ENCODE measurements at places on chromosomes 12 and 14. TPM values are rescaled to one million over a fixed set of nuclear protein-coding genes. Genes with fewer than 3 reads are reported as not detected.

DNA sequence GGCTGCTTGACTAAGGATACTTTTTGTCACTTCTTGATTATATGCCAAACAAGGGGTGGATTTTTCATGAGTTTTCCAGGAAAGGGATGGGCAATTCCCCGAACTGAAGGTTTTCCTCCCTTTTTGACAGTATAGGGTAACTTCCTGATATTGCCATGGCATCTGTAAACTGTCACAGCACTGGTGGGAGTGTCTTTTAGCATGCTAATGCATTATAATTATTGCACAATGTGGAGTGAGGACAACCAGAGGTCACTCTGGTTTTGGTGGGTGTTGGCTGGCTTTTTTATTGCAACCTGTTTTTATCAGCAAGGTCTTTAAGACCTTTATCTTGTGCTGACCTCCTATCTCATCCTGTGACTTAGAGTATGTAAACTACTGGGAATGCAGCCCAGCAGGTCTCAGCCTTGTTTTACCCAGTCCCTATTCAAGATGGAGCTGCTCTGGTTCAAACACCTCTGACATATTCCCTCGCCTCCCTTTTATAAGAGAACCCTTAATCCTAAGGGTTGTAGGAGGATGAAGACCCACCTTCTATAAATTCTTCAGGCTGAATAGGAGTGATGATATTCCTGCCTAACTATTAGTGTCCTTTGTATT is 471.2 kb downstream of the ATP23 start:
- DNase-seq, result no peak

DNA sequence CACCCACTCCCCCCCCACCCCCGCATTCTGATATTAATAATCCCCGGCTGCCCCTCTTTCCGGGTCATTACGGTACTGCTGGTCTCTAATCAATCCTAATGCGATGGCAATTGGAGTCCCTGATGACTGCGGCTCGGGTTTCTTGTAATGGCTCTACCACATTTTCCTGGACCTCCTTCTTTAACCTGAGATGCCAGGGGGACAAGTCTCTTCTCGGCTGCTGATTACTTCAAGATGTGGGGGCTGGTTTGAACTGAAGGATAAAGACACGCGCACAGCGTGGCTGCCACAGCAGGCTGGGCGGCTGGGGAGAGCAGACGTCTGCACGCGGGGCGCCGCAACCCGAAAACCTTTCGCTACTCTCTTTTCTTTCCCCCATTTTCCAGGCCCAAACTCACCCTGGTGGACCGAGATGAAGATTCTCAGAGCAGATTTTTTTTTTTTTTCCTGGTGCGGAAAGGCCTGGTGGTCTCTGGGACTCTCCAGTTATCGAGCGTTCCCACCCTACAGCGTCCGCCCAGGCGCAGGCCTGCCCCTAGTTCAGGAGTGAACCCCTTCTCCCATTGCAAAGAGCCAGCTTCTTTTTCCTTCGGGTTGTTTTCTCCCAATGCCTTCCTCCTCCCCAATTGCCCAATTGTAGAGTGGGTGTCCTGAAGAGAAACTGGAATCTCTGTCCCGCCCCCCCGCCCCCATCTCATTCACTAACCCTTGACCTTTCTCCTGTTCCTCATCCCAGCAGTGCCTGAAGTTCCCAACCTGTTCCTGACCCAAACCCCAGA is 6.0 kb upstream of the SIX1 start:
- no peak for DNase-seq

ADSS1 gene
- total RNA-seq, result 5.5 TPM

DNA sequence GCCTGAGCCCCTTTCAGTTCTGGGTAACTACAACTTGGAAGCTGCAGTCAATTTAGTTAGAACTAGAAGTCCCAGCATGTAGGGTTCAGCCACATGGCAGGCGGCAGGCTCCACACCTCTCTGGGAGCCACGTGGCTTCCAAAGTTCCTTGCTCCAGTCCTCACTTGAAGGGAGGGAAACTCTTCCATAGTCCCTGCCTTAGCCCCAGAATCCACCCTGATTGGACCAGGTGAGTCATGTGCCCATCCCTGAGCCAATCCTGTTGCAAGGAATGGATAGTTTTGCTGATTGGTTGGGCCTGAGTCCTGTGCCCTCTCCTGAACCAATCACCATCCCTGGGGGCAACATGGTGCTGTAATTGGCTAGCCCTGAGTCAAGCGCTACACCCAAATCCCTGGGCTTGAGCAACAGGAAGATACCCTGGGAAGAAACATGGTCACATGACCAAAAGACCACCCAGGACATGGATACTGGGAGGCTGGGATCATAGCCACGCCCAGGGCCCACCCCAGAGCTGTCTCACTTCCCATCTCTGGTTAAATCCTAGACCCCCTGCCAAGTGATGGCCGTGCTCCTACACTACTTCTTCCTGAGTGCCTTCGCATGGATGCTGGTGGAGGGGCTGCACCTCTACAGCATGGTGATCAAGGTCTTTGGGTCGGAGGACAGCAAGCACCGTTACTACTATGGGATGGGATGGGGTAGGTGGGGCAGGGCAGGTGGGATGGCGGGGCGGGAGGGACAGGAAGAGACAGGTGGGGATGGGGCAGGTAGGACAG is 154.7 kb downstream of the ADGRD1 start:
- DNase-seq, result no peak

DNA sequence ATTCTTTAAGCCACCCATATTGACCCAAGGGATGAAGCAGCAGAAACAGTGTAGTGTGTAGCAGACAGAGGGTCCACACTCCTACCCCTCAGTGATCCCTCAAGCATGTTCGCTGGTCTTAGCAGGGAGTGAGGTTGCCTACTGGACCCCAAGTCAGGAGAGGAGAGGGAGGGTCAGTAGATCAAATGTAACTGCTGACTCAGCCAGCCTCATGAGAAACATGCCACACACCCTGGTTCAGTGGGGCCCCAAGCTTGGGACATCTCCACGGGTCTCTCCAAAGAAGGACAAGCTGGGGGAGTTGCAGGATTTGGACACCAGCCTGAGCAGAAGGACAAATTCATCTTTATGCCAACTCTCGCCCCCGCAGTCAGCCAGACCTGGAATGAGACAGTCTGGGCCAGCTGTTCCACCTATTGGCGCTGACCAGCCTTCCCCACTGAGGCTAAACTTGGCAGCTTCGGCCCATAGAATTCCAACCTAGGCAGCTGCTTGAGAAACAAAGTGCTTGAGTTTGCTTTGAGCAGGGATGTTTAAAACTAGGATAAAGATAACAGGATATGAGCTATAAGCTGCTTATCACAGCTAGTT is 66.0 kb upstream of the ACTN1 start:
- no peak for DNase-seq

- DNase-seq, result no peak
These were observed 14.9 kb downstream of the AGAP2 start for GRCh38 chr12:57723630-57723962.

GRCh38 chr14:77406718-77407117 is 16.6 kb downstream of the NOXRED1 start:
- DNase-seq, result no peak

PIGH gene
- total RNA-seq, result 12.4 TPM

AQP6 gene
- total RNA-seq, result not detected

- no peak for DNase-seq
These were observed 440.1 kb upstream of the FAR2 start for GRCh38 chr12:28708918-28709371.

KLHDC1 gene
- 0.57 TPM for total RNA-seq

SLC39A5 gene
- total RNA-seq, result 1.8 TPM

HOXC5 gene
- total RNA-seq, result not detected

DNA sequence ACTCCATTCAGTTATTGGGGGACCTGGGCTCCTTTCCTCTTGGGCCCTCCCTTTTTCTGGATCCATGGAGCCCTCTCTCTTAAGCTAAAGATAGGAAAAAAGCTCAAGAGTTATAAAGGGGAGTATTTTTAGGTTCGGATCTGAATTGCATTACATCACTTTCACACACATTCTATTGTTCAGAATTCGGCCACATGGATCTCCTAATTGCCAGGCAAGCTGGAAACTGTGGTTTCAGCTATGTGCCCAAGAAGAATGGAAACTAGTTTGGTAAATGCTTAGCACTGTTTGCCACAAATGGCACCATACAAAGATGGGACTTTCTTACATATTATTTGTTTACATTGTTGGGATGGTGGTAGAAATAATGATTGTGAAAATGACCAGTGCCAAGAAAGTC is 145.6 kb downstream of the LRIG3 start:
- DNase-seq, result no peak

DNA sequence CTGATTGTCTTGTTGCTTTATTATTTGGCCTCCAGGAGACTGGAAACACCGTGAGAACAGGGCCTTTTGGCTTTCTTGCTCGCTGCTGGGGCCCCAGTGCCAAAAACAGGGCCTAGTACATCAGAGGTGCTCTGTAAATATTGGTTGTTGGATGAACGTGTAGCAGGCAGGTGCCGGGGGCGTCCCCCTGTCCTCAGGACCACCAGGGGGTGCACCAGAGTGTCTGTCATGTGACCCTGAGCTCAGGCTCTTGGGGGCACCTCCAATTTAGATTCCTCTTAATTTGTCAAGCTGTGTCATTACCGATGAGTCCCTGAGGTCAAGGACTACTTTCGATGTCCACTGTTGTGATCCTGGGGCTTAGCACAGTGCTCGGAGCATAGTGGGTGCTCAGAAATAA is 87.1 kb downstream of the ACACB start:
- no peak for DNase-seq

GRCh38 chr12:132076711-132077110 is 67.4 kb downstream of the DDX51 start:
- no peak for DNase-seq
